NCI-H1694 treated with DMSO at 0.1 percent for 48 hours (cell line): ENCODE measurements at places on chromosomes 7 and 10.

GRCh38 chr10:101066146-101066895 is 4.5 kb downstream of the KAZALD1 start:
- no peak for DNase-seq

DNA sequence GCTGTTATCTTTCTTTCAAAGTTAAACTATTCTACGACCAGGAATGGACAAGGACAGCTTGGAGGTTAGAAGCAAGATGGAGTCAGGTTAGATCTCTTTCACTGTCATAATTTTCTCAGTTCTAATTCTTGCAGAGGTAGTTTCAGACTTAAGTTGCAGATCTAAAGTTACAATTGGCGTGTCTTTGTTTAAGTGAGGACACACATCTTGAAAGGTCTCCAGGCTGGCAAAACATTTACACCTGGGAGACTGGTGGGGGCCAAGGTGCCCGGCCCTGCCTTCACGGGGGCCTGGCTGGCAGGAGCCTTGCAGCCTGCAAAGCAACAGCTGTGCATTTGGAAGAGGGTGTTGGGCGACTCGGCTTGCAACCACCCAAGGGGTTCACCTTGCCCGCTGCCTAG is 1.7 kb upstream of the DYNC2I1 start:
- DNase-seq: no peak

GRCh38 chr7:121516821-121517220 is 120.7 kb upstream of the FAM3C start:
- DNase-seq: no peak

- no peak for DNase-seq
Observed at GRCh38 chr7:112510001-112510742, 29.4 kb downstream of the LSMEM1 start.

DNA sequence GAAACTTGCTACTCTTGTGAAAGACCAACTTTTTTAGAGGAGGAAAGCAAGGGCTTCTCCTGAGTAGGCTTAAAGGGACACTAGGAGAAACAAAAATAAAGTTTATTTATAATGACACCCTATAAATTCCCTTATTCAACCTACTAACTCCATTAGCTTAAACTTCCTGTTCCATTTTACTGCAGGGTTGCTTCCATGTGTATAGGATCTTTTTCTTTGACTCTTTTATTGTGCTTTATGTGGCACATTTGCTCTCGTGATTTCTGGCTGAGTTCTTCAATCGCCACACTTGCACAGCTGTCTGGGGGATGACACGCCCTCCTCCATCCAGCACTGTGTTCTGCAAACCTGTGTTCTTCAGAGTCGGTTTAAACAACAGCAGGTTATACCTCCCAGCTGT is 225.7 kb upstream of the NPVF start:
- DNase-seq: no peak

DNA sequence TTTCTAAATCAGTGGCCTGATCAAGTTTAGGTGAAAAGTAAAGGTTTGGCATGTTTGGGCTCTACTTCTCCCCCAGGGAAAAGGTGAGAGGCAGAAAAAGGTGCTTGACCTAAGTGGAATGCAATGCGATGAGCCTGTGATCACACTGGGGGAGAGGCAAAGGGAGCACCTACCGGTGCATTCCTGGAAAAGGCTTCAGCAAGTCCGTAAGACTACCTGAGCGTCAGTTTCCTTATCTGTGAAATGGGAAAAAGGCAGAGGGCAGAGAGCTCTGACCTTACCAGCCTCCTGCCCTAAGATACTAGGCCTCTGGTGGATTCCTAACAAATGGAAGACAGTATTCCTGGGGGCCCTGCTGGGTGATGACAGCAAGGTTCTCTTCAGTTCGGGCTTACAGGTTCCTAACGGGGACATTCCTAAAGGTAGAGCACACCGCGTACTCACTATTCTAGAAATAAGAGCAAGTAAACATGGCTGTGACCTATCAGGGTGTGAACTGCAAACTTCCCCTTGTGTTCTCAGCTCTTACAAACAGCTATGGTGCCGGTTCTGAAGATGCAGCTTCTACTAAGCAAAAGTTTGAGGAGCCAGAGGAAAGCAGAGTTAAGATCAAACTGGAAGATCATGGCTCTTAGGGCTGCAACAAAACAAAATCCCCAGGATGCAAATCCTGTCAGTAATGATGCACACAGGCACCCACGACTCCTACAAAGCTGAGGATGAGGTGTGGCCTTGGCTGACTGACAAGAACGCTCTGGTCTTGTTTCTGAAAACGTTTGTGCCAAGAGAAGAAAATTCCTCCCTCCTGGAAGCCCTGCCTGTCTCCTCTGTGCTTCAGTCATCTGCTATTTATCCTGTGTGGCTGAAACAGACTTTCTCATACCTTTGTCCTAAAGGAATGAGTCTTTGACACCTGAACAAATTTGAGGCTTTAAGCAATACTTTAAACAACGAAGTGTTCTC is 13.3 kb upstream of the ACSL5 start:
- DNase-seq: no peak

- DNase-seq: no peak
Observed at GRCh38 chr7:45054442-45054841, 34.3 kb downstream of the NACAD start.

DNA sequence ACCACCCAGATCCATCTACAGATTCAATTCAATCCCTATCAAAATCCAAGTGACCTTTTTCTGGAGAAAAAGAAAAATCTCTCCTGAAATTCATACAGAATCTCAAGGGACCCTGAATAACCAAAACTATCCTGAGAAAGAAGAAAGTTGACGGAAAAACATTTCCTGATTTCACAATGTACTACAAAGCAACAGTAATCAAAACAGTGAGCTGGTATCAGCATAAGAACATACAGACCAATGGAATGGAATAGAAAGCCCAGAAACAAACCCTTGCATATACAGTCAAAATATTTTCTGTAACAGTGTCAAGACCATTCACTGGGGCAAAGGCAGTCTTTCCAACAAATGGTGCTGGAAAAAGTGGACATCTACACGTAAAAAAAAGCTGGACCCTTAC is 89.9 kb downstream of the JMJD1C start:
- no peak for DNase-seq

DNA sequence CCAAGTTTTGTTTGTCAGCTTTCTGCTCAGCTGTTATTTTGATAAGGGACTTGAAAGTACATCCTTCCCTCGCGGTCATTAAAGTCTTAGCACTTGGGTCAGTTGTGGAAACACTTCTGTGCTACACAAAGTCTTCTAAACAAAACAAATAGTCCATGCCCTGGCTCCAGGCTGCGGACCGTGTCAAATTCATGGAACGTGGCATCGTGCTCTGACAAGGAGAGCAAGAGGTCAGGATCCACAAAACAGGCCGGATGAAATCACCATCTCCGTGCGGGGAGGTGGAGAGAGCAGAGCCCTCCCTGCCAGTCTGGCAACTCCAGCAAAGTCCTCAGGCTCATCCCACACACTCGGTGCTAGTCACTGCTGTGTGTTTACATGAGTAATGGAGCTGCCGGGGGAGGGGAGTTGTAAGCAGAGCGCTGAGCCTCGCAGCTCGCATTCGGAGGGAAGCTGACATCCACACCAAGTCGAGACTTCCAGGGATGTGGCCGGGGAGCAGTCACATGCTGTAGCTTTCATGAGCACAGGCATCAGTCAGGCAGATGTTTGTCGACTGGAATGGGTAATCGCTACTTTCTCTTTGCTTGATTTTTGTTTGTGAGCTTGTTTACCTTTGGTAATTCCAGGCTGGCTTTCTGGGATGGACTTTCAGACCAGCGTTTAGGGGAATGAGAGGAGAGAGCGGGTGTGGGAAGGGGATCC is 147.6 kb downstream of the ARID5B start:
- no peak for DNase-seq

DNA sequence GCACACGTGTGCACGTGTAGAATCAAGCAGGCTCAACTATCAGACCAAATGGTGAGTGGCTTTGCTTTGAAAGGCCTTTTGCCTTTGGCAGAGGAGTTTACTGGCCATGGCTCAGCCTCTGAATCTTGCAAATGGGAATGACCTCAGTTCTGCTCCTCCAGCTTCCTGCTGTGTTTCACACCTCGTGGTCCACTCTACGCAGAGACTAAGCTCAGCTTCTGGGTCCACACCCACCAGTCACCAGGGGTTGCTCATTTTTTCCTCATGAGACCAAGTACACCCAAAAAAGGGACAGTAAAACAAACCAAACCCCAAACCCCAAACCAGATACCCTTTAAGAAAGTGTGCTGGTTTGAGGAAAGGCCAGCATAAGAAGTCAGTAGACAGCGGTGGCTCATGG is 236.4 kb downstream of the DNAJB6 start:
- DNase-seq: no peak

- DNase-seq: no peak
Observed at GRCh38 chr7:50423860-50424259, 26.3 kb downstream of the FIGNL1 start.

- DNase-seq: peak; percentile 71
Observed at GRCh38 chr10:11724938-11725776, 17.0 kb upstream of the ECHDC3 start.

- no peak for DNase-seq
Observed at GRCh38 chr7:129951226-129952085, 1.3 kb downstream of the UBE2H start.

- DNase-seq: no peak
Observed at GRCh38 chr7:11458736-11459483, 373.1 kb downstream of the THSD7A start.

- no peak for DNase-seq
Observed at GRCh38 chr7:157003756-157004520, 6.5 kb downstream of the MNX1 start.

- no peak for DNase-seq
Observed at GRCh38 chr7:146411975-146412374, 295.4 kb downstream of the CNTNAP2 start.

- DNase-seq: no peak
Observed at GRCh38 chr7:1679326-1679965, 9.4 kb downstream of the ELFN1 start.

DNA sequence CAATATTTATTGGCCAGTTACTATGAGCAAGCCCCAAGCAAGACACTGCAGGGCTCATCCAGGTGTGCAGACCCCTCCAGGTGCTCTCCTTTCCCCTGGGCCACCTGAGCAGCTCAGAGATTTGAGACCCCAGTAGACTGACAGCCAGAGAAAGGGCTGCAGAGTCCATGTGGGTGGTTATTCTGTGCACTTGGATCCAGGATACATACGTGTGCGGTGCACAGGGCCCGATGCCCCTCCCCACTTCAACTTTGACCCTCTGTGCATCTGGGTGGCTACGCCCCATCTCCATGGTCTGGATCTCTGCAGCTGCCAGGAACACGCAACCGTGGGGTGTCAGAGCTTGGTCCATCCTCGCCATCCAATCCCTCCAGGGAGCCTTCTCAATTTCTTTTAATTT is 72.9 kb downstream of the MKI67 start:
- no peak for DNase-seq

- peak; percentile 11 for DNase-seq
Observed at GRCh38 chr7:50632561-50633413, 67.6 kb upstream of the DDC start.

DNA sequence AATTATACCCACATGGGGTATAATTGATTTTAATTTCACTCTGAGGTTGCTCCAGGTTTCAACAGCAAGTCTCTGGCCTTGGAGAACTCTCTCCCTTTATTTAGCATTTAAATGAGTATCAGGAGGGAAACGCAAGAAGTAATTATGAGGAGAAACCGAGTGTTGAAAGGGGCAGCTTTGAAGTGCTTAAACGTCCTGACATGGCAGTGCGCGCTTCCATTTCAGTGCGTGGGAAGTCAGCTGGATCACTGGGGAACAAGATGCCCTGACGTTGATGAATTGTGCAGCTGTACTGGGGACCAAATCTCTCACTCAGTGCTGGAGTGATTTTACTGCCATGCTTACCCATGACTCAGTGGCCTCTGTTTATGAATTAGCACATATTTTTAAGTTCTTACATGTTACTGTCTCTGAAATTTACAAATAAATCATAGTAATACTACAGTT is 106.0 kb upstream of the PRR15 start:
- DNase-seq: no peak

DNA sequence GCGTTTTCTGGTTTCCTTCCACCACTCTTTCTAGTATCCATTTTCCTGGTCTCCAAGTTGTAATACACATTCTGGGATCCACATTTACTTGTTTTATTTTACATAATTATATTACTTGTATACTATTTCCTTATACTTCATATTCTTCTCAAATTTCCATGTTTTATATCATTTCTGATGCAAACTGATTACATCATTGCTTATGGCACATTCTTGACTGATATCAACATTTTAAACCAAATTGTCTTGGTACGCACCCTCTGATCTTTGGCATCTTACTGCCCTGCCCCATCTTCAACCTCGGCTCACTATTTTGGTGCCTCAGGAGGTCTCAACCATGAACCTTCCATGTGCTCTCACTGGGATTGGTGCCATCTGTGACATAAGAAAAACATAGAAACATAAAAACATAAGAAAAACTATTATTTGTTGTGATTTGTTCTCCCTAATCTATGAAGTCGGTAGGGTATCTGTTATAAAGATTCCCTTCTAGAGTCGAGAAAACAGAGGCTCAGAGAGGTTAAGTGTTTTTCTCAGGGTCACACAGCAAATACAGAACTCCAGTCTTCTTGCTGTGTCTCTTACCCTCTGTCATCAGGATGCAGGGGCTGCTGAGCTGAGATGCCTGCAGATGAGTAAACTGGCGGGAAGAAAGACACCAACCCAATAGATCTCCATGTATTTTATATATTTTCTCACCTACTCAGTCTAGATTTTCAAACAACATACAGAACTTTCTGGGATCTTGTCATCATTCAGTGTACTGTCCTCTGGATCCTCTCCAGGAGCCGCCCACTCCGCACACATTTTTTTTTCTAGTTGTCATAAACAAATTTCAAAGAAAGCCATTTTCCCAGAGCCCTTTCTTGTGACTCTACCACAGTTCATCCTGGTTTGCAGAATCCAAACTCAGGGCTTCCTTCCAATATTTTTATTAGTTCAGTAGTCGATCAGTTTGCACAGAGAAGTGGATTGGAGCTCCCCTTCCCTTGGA is 79.5 kb downstream of the PARP12 start:
- no peak for DNase-seq
